ENCODE measurements at places on chromosomes 3 and 15.

DNA sequence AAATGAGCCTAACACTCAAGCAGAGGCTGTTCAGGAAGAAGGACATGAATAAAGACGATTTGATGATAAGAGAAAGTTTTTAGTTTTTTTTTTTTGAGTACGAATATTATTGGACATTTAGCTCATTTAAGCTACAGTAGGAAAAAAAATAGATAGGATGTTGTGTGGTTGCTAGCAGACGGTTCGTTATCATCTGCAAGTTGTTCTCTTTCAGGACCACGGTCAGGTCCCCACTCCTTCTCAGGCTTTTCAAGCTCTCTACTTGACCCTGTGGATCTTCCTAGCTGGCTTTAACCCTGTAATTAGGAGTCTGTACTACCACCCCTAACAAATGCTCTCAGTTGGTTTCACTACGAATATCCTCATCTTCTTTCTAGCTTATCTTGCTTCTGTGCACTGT, 1.1 kb downstream of the KCNH8 start:
- no peak for DNase-seq

DNA sequence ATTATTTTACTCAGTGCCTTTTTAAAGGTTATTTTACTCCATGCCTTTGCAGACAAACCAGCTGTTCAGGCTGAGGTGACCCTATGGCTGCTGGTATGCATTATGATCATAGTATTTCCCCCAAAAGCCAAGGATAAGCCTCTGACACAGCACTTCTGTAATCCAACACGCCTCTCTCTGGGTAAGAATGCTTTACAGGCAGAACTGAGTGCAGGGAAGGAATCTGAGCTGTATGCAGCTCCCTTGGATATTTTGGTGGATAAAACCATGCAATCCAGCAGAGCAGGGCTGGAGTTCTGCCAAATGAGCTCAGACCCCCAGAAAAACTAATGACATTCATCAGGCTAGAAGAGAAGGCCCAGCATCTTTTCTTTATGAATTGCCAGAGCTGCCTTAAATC, 11.7 kb upstream of the MAP1A start:
- DNase-seq = no peak

DNA sequence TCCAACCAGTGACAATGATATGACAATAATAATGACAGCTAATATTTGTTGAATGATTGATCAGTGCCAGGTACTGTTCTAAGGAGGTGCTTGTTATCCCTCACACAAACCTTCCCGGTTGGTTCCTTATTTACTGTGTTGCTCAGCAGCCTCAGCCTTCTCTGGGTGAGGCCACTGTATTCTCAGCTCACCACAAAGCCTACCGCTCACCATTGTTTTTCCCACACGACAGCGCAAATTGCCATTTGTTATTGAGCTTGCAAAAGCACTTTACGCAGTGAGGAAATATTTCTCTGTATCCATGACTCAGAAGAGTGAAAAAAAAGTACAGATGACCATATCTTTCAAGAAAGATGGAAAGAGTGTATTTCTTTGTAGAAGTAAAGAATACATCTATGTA, 49.5 kb upstream of the PDZRN3 start:
- no peak for DNase-seq

- no peak for DNase-seq
Observed at GRCh38 chr3:180417241-180417640, 184.7 kb upstream of the TTC14 start.

DNA sequence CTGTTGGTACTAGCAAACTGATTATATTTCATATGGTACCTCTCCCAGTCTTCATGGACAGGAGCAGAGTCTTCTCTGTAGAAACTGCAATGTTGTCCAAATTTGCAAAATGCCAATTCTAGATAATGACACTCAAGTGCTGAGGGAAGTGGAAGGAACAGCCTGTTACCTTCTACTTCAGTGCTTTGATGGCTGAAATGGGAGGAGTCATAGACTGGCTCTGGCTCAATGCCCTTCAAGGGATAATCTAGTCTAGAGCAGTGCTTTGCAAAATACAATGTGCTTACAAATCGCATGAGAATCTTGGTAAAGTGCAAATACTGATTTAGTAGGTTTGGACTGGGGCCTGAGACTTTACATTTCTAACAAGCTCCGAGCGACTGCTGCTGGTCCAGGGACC, 51.7 kb upstream of the ACP3 start:
- DNase-seq = no peak

DNA sequence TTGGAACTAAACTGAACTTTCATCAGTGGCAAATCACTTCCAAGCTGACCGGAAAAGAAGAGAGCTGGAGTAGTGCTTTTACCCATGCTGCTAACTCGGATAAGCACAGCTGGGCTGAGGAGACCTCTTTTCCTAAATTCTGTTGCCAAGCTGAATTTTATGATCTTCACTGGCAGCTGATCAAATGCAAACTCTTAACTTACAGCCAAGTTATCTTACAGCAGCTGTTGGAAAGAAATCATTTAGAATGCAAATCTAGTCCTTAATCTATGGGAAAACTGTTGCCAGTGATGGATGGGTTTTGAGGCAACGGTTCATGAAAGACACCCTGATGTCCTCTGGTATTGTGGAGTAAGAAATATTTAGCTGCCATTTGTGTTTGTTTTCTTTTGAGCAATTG, 216.5 kb downstream of the ZNF385D start:
- no peak for DNase-seq

DNA sequence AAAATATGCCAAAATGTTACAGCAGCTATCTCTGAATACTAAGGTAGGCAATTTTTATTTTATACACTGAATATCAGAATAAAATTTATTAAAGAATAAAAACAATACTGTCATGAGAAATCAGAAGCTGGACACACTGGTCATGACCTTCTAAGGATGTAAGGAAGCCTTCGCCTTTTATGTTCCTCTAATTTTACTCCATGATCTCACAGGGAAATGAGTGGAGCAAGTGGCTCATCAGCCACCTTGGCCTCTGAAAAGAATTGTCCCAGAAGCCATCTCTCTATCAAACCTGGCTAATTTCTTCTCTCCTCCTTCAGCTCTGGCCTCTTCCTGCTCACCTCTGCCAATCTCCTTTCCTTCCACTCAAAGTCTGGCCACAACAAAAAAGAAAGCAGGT, 48.6 kb downstream of the THRB start:
- DNase-seq = no peak

DNA sequence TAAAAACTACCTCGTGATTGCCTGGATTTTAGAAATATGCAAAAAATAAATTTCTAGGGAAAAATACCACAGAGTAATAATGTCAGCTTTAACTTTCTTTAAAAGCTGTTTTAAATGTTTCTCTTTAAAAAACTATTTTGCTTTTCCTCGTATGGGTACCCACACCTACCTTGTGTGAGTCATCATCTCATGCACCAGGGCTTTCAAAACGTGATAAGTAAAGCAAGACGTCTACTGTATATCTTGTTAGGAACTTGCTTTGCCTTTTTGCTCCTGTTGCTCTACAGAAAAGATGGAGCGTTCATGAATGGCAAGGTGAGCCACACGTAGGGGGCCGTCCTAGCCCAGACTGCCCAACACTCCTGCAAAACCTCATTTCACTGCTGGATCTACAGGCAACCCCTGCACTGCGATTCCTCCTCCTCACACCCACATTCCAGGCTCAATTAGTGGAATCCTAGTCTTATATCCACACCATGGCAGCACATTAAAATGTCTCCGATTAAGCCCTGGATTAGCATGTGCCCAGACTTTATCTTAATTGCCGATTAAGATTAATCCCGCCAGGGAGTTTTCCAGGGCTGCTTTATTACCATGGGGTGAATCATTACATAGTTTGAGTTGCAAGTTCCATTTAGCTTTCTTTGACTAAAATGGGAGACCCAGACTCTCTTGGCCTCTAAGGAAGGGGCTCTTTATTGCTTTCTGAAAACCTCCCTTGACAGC, 293.6 kb upstream of the ICE2 start:
- DNase-seq = no peak

DNA sequence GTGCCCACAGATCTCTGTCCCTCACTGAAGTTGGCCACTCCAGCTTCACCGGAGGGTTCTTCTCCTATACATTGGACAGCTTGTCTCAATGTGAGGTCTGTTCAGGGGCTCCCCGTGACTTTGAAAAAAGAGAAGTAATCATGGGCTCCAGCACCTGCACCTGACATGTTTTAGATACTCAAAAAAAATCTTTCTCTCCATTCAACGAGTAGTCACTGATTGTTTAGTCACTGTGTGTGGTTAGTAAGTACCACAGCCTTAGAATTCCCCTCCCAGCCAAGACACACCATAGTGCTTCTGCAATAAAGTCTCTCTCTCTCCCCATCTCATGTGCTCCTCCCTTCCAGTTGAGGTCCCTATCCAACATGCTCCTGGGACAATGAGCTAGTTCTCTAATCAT, 18.6 kb downstream of the CCR9 start:
- DNase-seq = no peak

- no peak for DNase-seq
Observed at GRCh38 chr3:32603064-32603463, 32.4 kb upstream of the DYNC1LI1 start.

DNA sequence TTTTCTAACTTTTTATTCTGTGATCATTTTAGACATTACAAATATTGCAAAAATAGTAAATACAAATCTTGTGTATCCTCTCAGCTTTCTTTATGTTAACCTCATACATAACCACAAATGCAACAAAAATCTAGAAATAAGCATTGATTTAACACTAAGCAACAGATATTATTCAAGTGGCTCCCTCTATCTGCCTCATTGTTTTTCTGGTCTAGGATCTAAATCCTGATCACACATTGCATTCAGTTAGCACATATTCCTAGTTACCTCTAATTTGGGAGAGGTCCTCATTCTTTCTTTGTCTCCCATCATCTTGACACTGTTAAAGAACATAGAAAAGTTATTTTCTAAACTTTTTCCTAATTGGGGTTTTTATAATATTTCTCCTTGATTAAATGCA, 1126.0 kb downstream of the ROBO2 start:
- DNase-seq = no peak
